Panc1 (cell line): ENCODE measurements at places on chromosomes 1 and 21. TPM values are rescaled to one million over a fixed set of nuclear protein-coding genes. Genes with fewer than 3 reads are reported as not detected.

GRCh38 chr1:24855474-24855873 lies 74.6 kb downstream of the RUNX3 start:
- no peak for DNase-seq
- H3K27me3 ChIP-seq: no peaks in the 10 kb centered on the region
- no peaks in the 10 kb centered on the region for H3K4me1 ChIP-seq
- H3K36me3 ChIP-seq: no peaks in the 10 kb centered on the region
- H3K27ac ChIP-seq: no peak overlapping the region

DNA sequence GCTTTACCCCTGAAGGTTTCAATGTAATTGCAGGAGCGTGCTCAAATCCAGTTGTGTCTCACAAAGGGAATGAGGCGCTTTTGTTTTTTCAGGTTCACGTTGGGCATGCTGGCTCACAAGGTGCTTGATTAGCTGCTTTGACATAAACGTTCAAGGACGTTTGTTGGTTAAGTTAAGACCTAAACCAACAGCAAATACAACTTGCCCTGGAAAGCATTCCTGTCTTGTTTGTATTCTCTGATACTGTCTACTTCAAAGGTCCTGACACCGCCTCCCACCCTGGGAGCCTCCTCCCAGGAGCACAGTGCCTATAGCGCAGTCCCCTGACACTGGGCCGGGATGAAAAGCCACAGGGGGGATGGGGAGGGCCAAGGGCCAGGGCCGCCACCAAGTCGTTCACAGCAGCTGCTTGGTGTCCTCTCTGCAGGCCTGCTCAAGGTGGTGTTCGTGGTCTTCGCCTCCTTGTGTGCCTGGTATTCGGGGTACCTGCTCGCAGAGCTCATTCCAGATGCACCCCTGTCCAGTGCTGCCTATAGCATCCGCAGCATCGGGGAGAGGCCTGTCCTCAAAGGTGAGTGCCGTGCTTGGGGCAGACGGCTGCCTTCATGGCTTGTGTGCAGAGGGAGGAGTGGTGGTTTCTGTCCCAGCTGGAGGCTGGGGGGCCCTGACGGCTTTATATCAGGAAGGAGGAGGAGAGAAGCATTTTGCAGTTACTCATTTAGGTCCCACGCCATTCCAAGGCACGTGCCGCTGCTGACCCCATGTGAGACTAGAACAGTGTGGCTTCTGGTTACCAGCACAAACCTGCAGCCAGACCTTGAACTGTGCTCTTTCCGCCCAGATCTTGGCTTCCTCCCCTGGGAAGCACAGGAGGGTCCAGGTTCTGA lies 6.1 kb downstream of the FAM3B start:
- no peak for DNase-seq
- H3K4me1 ChIP-seq: no peaks in the 10 kb centered on the region
- no peaks in the 10 kb centered on the region for H3K27me3 ChIP-seq
- H3K36me3 ChIP-seq: no peaks in the 10 kb centered on the region
- H3K4me3 ChIP-seq: no peak overlapping the region

GRCh38 chr1:162626094-162626493 lies 6.2 kb upstream of the DDR2 start:
- H3K36me3 ChIP-seq: no peaks in the 10 kb centered on the region
- no peak for DNase-seq
- H3K27me3 ChIP-seq: no peaks in the 10 kb centered on the region
- H3K4me3 ChIP-seq: no peak overlapping the region

Gene ZFP69
- total RNA-seq: 6.4 TPM

- H3K36me3 ChIP-seq: no peaks in the 10 kb centered on the region
- H3K27me3 ChIP-seq: no peaks in the 10 kb centered on the region
- no peaks in the 10 kb centered on the region for H3K4me1 ChIP-seq
- DNase-seq: no peak
- no peak overlapping the region for H3K27ac ChIP-seq
Observed at GRCh38 chr21:37855647-37856625, 60.3 kb downstream of the KCNJ6 start.

GRCh38 chr1:32060914-32061313 lies 11.8 kb upstream of the TMEM39B start:
- H3K27ac ChIP-seq: no peak overlapping the region
- peaks cover 40% of the 10 kb centered on the region for H3K36me3 ChIP-seq

Gene GNAT2
- 0.44 TPM for total RNA-seq

GRCh38 chr1:97457446-97458089 lies 463.3 kb downstream of the DPYD start:
- H3K4me3 ChIP-seq: no peak overlapping the region
- no peaks in the 10 kb centered on the region for H3K4me1 ChIP-seq
- H3K27me3 ChIP-seq: no peaks in the 10 kb centered on the region
- H3K36me3 ChIP-seq: no peaks in the 10 kb centered on the region
- H3K27ac ChIP-seq: no peak overlapping the region
